Stomach (tissue), 19 donors: ENCODE measurements at places on chromosomes 12 and 14. TPM values are rescaled to one million over a fixed set of nuclear protein-coding genes. Genes with fewer than 3 reads are reported as not detected.

Gene CERS5
- total RNA-seq: 3.2 TPM

Gene FOXG1
- total RNA-seq: not detected

DNA sequence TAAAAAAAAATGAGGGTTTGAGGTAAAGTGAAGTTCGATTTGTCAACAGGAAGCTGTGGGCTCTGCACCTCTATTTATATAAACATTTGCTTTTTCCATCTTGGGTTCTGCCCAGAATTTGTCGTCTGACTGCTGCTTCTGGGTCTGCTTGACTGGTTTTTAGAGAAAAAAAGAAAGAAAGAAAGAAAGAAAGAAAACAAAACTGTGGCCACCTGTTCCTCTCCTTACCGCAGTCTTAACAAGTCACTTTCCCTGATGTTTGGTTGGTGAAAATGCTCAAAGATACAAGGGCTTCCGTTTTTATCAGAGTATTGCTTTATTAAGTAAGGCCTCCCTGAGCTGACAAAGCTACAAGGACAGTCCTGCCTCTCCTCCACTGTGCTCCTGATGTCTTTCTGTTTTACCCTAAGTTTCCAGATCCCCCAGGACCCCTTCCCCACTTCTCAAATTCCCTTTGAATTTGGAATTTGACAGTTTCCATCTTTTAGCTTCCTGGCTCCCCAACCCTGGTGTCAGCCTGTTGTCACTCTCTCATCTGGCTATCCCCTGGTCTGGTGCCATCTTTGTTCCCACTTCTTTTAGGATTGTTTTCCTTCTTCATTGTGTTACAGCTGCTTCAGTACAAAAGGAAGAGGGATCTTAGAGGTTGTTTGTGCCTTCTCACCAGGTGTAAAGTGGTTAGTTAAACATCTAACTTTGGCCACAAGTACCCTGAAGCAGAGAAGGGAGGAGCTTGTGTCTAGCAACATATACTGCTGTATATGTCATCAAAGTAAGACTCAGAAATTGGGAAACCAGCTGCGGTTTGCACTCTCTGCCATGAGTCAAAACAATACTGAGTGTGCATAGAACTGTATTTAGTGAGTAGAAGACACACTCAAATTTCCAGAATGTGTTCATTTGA is 18.0 kb downstream of the MFAP5 start:
- no peak for DNase-seq

GRCh38 chr12:96850676-96851075 is 56.4 kb upstream of the NEDD1 start:
- no peak for DNase-seq

GRCh38 chr14:94381149-94382030 is 7.0 kb downstream of the SERPINA1 start:
- no peak for DNase-seq
